ENCODE measurements at places on chromosomes 3 and 15. TPM values are rescaled to one million over a fixed set of nuclear protein-coding genes. Genes with fewer than 3 reads are reported as not detected.

DNA sequence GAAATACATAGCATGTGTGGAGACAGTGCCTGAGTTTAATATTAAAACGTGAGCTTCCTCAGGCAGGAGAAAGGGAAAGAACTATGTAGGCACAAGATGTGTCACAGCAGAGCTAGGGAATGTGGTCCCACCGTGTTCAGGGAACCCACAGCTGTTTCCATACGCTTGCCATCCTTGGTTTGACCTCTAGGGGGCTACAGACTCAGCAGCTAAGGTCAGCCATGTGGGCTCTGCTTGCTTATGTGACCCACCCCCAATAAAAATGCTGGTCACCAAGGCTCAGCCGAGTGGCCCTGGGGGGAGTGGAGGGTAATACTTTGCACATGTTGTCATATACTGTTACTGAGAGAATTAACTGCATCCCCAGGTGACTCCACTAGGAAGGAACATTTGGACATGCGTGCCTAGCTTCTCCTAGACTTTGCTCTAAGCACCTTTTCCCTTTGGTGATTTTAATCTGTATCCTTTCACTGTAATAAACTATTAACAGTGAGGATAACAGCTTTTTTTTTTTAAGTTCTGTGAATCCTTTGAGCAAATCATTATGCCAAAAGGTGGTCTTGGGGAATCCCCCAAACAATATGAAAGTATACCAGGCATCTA lies 3.3 kb downstream of the TUBGCP5 start:
- no peak for DNase-seq

GRCh38 chr15:65087873-65088642 lies 11.5 kb downstream of the KBTBD13 start:
- DNase-seq, result peak; percentile 86

GRCh38 chr3:152339881-152340505 lies 71.3 kb downstream of the MBNL1 start:
- DNase-seq, result no peak

- DNase-seq, result no peak
Observed at GRCh38 chr3:127374086-127375010, 86.5 kb upstream of the PRR20G start.

DNA sequence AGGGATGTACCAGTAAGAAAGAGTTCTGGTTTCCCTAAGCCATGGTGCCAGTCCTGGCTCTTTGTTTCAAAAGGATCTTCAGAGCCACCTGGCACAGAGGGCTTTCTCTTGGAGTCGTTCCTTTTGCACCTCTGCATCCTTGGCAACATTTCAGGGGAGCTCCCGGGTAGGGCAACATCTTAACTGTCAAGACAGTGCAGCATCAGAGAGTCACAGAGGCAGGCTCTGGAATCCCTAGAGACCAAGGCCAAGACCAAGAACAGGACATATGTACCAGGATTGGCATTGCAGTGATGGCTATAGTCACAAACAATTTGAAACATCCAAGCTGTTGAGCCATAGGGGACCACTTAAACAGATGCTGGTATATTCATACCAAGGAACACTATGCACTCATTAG lies 129.4 kb upstream of the ADPGK start:
- no peak for DNase-seq

DNA sequence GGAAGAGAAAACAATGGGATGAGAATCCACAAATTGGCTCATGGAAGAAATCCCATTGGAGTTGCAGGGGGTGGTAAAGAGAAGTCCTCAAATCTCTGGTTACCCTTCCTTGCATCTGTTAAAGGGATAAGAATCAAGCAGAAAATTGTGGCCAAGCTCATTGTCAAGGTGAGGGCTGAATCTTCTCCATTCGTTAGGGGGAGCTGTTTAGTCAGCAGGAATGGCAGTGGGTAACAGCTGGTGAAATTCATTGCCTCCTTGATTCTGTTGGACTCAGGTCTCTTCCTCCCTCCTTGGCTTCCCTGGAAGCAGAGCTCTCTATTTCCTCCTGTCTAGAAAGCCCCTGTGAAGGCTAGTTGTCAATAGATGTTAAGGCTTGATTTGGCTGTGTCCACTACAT lies 343.1 kb upstream of the SEMA6D start:
- no peak for DNase-seq

- DNase-seq, result no peak
Observed at GRCh38 chr3:144590854-144591253, 619.2 kb downstream of the DIPK2A start.

The IL17RE gene
- 0.45 TPM for total RNA-seq

DNA sequence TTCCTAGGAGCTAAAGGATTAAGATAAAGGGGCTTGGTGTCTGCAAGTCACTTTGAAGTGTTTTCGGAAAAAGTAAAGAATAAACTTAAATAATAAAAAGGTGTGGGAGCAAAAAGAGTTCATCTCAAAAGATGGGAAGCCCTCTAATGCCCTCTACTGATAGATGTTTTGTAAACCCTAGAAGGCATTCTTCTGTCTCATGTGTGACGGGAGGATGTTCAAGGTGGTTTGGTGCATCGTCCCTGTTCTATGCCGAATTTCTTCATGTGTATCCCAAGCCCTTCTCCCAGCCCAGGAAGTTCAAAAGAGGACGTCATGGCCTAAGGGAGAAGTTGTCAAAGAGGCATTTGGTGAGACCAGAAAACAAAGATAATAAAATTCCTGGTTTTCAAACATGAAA lies 37.2 kb downstream of the CCK start:
- no peak for DNase-seq

DNA sequence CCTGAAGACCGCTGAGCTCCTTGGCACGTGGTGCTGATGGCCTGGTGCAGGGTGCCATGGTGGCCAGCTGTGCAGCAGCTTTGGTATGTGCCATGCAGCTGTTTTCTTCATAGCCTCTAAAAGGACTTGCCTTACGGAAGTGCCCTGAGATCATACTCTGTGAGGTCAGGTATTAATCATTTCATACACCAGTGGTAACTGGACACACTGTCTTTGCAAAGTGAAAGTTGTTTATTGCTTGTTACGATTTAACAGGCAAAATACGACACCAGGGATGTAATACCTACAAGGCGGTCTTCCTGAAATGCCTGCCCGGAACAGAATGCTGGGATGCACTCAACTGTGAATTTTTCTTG lies 184.6 kb downstream of the ATP10A start:
- DNase-seq, result no peak

DNA sequence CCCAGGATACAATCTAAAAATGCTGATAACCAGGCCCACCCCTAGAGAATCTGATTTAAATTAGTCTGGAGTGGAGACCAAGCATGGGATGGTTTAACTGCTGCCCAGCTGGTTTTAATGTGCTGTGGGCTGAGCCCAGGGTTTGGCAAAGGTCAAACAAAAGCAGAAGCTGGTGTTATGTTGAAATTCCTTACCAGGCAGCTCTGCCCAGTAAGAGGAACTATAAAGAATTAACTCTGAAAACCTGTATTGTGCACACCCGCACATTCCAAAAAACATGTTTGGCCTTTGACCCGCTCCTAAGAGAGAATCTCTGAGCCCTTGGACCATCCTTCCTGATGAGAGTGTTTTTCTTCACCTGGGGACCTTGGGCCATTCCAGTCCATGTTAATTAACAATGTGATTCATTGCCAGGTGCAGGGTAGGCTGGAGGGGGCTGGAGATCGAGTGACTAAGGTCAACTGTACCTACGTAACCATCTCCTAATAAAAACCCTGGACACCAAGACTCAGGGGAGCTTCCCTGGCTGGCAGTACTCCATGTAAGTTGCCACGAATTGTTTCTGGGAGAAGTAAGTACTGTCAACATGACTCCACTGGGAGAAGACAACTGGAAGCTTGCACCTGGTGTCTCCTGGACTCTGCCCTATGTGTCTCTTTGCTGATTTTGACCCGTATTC lies 10.9 kb downstream of the CCDC13 start:
- DNase-seq, result no peak

The SLC9A9 gene
- total RNA-seq, result 5.6 TPM

GRCh38 chr3:107272471-107272870 lies 104.8 kb upstream of the CCDC54 start:
- DNase-seq, result no peak

GRCh38 chr15:22878103-22878502 lies 39.6 kb downstream of the NIPA2 start:
- DNase-seq, result no peak

DNA sequence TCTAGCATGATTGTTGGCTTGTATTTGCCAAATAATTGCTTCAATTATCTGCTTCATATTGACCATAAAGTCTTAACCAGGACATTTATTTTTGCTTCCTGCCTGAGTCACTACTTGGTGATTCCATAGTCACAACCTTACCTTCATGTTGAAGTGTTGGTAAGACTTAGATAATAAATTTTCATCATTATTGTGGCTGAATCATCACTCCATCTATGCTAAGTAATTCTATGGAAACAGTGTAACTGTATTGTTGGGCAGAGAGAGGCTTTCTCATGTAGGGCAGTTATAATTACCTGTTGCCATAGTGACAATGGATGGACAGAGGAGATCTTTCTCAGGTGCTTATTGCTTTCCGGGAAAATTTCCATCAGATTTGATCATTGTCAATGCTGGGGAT lies 330.7 kb upstream of the LRRC3B start:
- DNase-seq, result no peak

- DNase-seq, result no peak
Observed at GRCh38 chr3:149586871-149587270, 71.0 kb downstream of the WWTR1 start.

DNA sequence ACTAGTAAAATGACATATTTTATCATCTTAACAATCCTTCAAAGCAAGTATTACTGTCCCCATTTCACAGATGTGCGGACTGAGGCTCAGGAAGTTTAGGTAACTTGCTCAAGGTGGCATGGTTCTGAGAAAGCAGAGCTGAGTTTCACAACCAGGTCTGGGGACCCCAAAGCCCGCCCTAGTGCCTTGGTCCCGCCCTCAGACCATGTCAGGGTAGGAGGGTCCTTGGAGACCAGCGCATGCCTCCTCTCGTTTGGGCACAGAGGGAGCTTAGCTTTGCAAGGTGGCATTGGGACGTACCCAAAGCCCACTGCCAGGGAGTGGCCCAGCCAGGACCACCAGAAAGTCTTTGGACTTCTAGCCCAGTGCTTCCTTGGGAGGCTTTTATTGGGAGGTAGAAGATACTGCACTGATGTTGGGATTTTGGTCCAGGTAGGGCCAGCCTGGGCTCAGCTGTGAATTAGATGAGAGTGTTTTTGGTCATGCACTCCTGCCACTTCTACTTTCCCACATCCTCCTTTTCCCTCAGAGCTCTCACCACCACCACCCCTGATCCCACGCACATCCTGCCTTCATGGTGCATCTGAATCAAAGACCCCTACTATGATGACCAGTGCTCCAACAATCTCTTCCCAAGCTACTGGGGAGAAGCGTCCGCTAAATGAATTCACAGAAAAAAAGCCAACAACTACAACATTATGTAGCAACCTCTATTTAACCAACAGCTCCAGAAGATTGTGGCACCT lies 307.9 kb downstream of the TLE3 start:
- no peak for DNase-seq

- DNase-seq, result no peak
Observed at GRCh38 chr15:45827275-45827674, 192.4 kb downstream of the SQOR start.

DNA sequence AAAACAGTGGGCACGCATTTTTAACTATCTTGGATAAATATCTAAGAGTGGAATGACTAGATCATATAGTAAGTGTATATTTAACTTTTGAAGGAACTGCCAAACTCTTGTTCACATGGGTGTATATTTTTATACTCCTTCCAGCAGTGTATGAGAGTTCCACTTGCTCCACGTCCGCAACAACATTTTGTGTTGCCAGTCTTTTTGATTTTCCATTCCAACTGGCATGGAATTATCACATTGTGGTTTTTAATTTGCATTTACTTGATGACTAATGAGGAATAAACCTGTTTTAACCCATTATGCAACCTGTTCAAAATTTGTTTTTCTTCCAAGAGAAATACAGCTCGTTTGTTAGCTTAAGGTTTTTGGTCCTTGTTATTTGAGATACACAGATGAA lies 51.6 kb downstream of the ZNF621 start:
- no peak for DNase-seq

The FAM3D gene
- not detected for total RNA-seq

The BSN gene
- 0.30 TPM for total RNA-seq

Data from left ventricle myocardium superior (tissue), 1 donor.